Endodermal cell (in vitro differentiated cells): ENCODE measurements at places on chromosomes 11 and 22. TPM values are rescaled to one million over a fixed set of nuclear protein-coding genes. Genes with fewer than 3 reads are reported as not detected.

The ACR gene
- total RNA-seq: 1.1 TPM in 1 of 3 replicates, not detected in the others

The NCR3LG1 gene
- 0.23 to 0.62 TPM (median 0.59 TPM) in 3 replicates for total RNA-seq

The SLC36A4 gene
- total RNA-seq: 38.7 to 47.5 TPM (median 46.8 TPM) in 3 replicates

The MYEOV gene
- not detected in 2 replicates for total RNA-seq

The HOATZ gene
- total RNA-seq: 0.73 to 1.8 TPM (median 0.89 TPM) in 3 replicates

The RBMXL2 gene
- not detected in 2 replicates for total RNA-seq

The FGF19 gene
- 0.40 to 0.66 TPM (median 0.61 TPM) in 3 replicates for total RNA-seq

The ANO1 gene
- total RNA-seq: 6.9 and 7.7 TPM in 2 replicates

The SVIP gene
- total RNA-seq: 12.2 to 23.4 TPM (median 22.6 TPM) in 3 replicates

The PSMC3 gene
- total RNA-seq: 152 and 171 TPM in 2 replicates

The CUL5 gene
- 24.8 to 42.9 TPM (median 40.0 TPM) in 3 replicates for total RNA-seq

DNA sequence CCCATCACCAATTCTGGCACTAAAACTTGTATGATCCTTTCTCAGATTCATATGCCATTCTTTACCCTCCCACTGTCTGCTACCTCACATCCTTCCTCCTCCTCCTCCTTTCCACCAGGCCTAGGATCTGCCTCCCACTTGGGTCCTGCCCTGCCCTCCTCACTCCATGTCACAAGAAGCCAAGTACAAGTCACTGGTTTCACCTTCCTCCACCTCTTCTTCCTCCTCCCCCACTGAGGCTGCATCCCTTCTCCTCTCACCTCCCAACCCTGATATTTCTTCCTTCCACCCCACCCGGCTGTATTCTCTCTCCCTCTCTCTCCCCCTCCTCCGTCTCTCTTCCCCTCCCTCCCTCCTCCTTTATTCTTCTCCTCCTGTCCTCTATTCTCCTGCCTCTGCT is 46.6 kb downstream of the LARGE1 start:
- DNase-seq: no peak

DNA sequence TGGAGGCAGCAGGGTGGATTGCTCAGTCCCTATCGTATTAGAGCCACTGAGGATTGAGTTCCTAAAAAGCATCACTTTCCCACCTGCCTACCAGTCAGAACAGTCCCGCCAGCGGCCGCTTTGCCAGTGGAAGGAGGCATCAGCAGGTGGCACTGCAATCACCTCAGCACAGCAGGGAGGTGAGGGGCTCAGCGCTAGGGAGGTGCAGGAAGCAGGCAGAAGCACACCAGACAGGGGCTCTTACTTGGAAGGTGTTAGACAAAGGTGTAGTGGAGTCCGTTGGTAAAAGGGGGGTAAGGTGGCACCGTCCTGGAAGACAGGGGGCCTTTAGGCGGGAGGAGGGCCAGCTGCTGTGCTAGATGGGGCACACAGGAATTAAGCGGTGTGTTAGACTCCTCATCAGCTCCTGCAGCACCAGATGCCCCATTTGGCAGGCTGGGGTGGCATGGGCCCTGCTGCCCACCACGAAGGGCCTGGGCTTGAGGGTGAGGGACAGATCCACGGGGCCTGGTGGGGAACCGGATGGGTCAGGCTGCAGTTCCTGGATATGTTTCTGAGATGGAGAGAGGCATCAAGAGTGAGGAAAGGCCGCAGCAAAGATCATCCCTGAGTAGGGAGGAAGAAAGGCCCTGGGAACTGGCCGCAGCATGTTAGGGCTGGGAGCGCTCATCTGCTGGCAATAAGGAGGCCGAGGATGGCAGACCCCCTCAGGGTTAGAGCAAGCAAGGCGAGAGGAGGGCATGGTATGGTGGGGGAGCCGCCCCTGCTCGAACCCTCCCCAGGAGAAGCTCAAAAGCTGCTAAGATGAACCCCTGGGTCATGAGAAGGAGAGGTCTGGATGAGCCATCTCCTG is 42.5 kb downstream of the C11orf58 start:
- no peak for DNase-seq

DNA sequence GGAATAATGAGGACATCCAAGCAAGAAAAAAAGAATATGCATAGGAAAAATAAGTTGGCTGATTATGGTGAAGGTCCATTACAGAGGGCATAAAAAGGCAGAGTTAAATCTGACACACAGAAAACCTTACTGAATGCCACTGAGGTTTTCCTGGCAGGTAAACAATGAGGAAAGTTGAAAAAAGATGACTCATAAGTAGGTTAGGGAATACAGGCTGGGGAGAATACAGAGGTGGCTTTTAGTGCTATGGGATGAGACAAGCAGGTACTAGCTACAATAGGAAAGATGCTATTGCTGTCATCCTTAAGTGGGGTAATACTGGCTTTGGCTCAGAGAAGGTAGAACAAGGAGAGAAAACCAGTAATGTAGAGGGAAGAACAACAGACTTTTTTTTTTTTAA is 44.7 kb downstream of the CSTF3 start:
- DNase-seq: no peak

DNA sequence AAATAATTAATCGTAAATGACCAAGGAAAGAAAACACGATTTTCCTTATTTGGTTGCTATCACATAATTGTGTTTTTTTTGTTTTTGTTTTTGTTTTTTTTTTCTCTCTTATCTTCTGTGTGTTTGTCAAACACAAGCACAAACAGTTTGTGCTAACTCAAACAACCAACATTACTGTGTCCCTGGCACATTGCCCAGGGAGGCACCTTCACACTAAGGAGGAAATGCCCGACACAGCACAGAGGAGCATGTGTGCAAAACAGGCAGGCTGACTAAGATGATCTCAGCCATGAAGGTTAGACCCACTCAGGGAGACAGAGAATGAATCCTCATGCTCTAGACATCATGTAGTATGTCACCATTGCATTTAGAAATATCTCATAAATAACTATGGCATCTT is 130.1 kb downstream of the SOX6 start:
- no peak for DNase-seq

DNA sequence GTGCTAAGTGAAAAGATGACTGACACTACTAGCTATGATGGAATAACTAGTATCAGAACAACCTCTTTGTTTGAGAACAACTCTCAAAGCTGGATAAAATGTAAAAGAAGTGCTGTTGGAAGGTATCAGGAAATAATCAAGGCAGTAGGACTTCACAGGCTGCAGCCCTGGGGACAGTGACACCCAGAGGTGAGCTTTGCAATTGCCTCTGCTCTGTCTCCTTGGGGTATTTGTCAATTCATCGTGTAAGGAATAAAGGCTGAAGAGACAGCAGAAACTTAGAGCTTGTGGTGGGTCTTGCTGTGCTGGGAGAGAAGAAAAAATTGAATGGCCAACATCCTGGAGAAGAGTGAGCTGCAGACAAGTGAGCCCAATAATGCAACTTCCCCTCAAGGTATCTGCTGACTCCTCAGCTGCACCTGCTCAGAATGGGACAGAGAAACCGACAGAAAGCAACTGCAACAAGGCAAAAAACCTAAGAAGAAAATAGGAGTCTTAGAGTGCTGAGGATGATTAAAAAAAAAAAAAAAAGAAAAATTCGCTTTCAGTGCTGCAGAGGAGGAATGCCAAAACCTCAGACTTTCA is 141.1 kb downstream of the RCN1 start:
- peak; percentile 87 for DNase-seq

DNA sequence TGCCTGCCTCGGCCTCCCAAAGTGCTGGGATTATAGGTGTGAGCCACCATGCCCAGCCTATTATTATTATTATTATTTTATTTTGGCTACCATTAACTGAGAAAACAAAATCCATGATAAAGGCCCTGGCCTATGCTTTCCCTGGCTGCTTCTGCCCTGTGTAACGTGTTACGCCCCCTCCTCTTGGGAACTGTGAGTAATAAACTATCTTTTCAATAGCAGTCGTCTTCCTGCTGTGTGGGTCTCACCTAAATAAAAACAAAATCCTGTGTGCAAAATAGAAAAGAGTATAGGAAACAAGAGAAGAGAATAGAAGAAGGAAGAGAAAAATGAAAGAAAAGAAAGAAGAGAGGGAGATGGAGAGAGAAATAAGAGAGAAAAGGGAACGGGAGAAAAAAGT is 237.0 kb downstream of the MIAT start:
- DNase-seq: peak; percentile 26

- no peak for DNase-seq
These were observed 973.2 kb upstream of the RAG2 start for GRCh38 chr11:37571246-37571645.

DNA sequence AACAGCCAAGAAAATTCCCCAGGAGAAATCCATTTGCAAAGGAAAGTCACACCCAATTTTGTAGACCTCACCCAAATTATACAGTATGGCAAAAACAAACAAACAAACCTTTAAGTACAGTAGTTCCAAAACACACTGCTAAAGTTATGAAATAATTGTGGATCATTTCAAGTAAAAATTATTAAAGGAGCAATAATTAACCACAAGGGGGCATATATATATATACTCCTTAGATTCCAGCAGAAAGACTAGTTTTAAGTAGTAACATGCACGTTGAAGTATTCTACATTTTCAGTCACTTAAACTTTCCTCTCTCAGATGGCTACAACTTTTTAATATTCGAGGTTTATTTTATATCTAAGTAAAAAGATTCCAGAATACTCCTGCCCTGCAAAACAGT is 26.8 kb downstream of the RNF141 start:
- DNase-seq: no peak

- DNase-seq: no peak
These were observed 9.0 kb downstream of the CLPB start for GRCh38 chr11:72425053-72425980.

- peak; percentile 76 for DNase-seq
These were observed 1.6 kb downstream of the CRACR2B start for GRCh38 chr11:829176-829846.

- DNase-seq: no peak
These were observed 318.6 kb upstream of the PLET1 start for GRCh38 chr11:112579282-112579681.

GRCh38 chr11:65274735-65275682 is 13.2 kb downstream of the POLA2 start:
- DNase-seq: peak; percentile 85

DNA sequence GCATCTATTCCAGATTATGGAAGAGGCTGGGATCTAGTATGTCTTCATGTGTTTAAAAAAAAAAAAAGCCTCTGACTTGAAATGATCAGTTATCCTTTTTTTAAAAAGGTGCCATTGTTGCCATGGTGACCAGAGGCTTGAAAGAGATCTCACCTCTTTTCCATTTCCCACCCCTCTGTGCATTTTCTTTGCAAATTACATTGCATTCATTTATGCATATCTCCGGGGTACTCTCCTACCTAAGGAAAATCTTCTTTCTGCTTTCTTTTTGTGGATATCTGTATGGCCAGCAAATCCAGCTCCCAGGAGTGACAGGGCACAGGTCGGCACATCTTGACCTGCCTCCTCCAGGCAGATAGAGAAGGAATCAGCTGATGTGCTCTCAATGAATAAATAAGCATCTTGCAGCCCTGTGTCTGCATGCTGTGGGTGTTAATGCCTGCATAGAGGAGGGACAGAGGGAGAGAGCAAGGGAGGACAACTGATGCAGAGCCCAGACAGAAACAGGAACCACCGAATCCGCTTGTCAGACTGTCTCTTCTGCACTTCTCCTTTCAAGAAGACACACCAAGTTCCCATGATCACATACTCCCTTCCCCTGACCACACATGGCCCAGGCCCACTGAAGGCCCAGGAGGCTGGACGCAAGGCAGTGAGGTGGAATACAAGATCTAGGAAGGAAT is 50.9 kb downstream of the CWC15 start:
- peak; percentile 72 for DNase-seq

- no peak for DNase-seq
These were observed 19.6 kb downstream of the SLC22A12 start for GRCh38 chr11:64610596-64610995.

DNA sequence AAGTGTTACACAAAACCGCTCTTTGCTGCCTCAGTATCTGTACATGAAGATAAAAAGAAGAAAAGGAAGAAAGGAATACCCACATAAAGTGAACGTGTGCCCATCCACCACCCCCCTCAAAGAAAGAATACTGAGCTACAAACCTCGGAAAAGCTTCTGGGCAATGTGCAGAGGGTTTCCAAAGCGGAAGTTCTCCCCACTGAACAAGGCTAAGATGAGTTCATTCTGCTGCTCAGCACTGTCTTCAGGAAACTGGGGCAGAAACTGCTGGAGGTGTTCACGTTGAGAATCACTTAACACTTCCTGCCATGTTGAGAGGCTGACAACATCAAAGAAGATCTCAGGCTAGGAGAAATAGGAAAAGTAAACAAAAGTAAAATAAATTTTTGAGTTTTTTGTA is 6.9 kb downstream of the NFRKB start:
- no peak for DNase-seq

GRCh38 chr11:2830886-2831285 is 54.7 kb downstream of the CDKN1C start:
- DNase-seq: no peak

- DNase-seq: no peak
These were observed 89.5 kb upstream of the DDI1 start for GRCh38 chr11:103946793-103947545.

DNA sequence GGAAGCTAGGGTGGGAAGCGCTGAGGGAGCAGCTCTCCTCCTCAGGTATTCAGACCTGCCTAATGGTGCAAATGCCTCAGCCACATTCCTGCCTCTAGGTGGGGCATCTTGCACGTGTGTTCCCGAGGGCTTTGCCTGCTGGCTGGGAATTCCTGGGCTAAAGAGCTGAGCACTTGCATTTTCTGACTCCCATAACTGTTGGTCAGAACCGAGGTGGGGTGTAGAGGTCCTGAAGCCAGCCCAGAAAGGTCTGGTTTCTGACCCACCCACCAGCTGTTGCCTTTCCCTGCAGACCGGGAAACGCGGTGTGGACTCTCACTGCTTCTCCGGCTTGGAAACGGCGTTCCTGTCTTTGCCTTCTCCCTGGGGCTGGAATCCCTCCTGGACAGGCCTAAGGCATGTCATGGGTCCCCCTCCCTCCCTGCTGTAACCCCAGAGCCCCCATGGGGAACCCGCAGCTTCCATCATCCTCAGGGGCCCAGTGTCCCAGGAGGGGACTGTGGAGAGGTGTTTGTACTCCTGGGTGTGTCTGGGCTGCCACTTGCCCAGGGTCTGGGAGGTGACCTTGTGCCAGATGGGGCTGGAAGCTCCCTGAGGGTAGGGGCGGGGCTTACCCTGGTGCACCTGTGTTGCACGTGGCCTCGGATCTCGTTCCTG is 24.0 kb upstream of the SMIM38 start:
- peak; percentile 96 for DNase-seq
